ENCODE measurements at places on chromosomes 2 and 18.

GRCh38 chr2:149076863-149077412, 38.4 kb downstream of the LYPD6B start:
- DNase-seq: no peak

DNA sequence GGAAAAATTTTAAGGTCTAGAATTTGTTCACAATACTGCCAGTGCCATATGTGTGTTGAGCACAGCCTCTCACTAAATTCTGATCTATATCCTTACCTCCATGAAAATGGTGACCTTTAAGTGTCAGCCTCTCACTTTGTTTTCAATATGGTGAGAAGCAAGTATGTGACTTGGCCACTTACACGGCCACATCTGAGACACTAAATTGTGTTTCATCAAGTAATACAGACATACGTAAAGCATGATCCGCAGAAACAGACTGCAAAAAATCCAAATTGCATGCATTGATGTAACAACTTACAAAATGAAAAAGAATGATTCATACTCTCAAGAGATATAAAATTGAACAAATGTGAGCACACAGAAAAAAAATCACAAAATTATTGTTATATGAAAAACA, 55.2 kb upstream of the UGP2 start:
- DNase-seq: no peak

GRCh38 chr2:28729698-28730097, 21.9 kb upstream of the PPP1CB start:
- DNase-seq: no peak

DNA sequence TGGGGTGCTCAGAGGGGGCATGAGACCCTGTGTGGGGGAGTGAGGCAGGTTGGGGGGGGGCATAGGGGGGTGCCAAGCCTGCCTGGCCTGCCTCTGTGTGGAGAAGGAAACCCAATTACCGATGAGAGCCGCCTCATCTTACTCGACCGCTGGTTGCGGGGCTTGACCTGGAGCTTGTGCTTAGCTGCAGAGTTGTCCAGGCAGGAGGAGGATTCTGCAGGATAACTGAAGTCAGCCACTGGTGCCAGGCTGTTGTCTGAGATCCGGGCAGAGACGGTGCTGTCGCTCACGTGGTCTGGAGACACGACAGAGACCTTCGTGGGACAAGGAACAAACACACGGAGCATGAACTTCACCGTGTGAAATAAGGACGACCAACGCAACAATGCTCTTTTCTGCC, 95.9 kb upstream of the MGAT4A start:
- DNase-seq: no peak

DNA sequence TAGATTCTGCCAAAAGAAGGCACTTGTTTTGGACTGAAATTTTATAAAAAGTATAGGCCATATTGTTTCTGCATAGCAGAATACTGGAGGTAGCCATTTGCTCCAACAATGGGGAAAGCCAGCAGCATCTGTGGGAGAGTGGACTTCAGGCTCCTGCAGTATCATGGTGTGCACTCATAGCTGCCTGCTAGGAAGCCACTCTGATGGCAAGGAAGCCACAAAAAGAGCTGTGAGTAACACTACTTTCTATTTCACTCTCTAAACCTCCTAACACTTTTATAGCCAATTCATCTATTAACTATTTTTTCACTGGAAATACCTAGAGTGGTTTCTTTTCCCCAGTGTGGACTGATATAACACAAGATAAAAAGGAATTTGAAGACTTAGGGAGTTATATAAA, 144.4 kb upstream of the KCNJ3 start:
- no peak for DNase-seq

- no peak for DNase-seq
Measured at GRCh38 chr2:157233506-157233905, 24.0 kb upstream of the GALNT5 start.

- DNase-seq: no peak
Measured at GRCh38 chr2:194455358-194455757, 1201.7 kb upstream of the SLC39A10 start.

GRCh38 chr2:69026026-69026425, 13.0 kb downstream of the ANTXR1 start:
- DNase-seq: no peak

- DNase-seq: no peak
Measured at GRCh38 chr18:60113396-60113795, 213.6 kb downstream of the PMAIP1 start.

- no peak for DNase-seq
Measured at GRCh38 chr2:198096002-198096401, 291.6 kb downstream of the PLCL1 start.

DNA sequence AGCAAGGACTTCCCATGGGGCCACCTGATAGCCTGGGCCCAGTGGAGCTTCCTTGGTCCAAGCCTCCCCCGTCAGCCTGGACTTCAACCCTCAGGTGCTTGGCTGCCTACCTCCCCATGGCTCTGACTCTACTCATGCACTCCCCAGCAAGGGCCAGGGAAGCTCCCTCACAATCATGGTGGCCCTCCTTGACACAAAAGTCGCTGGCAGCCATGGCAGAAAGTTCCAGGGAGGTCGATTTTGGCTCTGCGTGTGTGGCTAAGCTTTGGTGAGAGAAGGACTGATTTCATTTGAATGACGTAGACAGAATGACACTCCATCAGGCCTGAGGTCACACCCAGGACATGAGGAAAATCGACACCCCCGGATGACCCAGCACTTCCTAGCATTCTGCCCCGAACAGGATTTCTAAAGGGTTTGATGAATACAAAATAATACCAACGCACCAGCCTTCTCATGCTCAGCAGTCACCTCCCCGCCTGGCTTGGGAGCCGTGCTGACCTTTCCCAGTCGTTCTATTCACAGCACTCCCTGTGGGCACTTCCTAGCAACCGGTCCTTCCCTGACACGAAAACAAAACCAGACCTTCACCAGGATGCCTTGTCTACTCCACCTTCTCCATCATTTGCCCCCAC, 52.7 kb downstream of the LBH start:
- no peak for DNase-seq

- no peak for DNase-seq
Measured at GRCh38 chr2:72673279-72673678, 152.6 kb downstream of the EXOC6B start.

GRCh38 chr18:29651122-29651680, 1391.3 kb downstream of the DSC3 start:
- DNase-seq: no peak

GRCh38 chr2:215439404-215439803, 3.5 kb upstream of the FN1 start:
- no peak for DNase-seq

GRCh38 chr2:119419065-119419464, 12.6 kb upstream of the TMEM37 start:
- DNase-seq: no peak

GRCh38 chr2:3650140-3650920, 7.7 kb upstream of the ALLC start:
- no peak for DNase-seq

GRCh38 chr2:3288470-3289170, 89.0 kb downstream of the EIPR1 start:
- DNase-seq: no peak

DNA sequence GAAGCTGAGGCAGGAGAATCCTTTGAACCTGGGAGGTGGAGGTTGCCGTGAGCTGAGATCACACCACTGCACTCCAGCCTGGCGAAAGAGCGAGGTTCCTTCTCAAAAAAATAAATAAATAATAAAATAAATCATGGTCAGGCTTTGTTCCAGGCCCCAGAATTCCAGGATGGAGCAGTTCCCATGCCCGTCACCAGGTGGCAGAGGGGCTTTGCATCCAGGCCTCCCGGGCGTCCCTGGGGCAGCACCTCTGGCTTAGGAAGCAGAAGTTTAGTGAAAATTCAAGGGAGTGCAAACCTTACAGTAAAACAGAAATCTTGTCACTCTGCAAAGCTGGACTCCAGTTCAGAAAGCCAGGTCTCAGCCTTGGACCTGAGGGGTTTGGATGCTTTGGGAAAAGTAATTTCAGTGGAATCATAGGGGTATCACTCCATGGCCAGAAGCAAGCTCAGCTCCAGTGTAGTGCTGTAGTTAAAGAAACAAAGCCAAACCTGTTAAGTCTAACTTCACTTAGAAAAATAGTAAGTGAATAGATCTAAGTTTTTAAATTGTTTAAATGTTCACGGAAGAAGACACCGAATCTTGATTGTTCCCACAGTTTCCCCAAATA, 512.7 kb downstream of the CMPK2 start:
- peak; percentile 61 for DNase-seq

DNA sequence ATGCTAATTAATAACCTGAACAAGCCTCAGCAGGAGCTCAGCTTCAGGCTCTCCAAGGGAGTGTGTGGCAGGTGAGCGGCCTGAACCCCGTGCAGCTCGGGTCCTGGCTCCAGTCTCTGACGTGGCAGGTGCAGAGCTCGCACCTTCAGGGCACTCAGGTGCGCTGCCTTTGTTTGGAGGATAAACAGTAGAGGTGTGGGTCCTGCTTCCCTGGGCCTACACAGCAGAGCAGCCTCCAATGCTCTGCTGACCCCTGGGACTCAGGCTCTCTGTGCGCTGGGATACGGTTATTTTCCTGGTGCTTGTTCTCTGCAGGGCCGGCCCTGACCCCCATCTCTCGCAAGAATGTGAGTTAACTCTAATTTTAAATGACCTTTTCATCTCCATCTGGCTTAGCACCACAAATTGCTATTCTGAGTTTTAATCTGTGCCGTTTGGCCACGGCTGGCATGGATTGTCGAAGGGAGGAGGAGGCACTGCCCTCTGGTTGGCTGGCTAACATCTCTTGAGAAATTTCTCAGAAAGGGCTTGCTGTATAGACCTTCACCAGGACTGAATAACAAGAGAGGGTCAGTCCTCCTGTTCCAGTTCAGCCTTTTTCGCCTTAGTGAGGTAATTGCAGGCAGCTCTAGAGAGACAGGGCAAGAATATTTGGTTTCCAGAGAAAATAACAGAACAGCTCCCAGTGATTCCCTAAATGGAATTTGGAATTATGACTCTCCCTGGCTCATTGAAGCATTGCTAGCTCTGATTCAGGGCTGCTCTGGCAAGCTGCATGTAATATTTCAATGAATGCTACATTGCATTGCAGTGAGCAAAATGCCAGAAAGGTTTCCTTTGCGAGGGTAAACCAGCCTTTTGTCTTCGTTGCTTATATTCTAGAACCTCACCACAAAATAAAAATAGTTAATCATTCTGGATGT, 161.8 kb downstream of the DCDC2C start:
- no peak for DNase-seq

DNA sequence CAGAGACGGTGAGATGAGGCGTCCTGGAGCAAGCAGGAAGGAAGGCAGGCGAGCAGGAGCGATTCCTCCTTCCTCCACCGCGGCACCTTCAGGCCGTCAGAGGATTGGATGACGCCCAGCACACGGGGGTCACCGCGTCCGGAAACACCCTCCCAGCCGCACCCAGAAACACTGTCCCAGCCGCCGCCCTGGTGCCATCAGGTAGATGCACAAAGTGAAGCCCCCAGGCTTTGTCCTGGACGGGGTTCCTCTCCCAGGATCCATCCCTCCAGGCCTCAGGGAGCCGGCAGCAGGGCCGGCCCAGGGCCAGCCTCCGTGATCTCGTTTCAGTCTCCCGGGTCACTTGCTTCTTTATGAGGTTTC, 31.5 kb downstream of the RTP5 start:
- DNase-seq: no peak
